Ecto neural progenitor cell (in vitro differentiated cells): ENCODE measurements at places on chromosomes 1 and 21.

DNA sequence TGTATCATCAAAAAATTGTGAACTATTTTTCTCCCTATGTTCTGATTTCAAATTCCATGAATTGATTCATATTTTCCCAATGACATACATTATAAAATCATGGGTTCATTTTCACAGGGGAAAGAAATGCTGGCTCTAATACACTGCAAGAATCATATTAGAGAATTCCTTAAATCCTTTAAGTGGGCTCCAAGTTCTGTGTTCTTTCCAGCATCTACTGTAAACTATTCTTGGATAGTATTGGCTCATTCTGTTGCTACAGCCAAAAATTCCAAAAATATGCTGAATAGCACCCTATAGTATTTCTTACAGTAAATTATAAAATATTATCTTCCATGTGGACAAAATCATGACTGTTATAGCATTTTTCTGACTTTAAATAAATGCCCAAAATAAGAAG is 19.0 kb upstream of the C1orf105 start:
- DNase-seq = no peak

GRCh38 chr1:30061292-30062220 is 661.8 kb downstream of the MATN1 start:
- no peak for DNase-seq

- no peak for DNase-seq
Measured at GRCh38 chr21:39348040-39348354, 891 bp downstream of the HMGN1 start.

DNA sequence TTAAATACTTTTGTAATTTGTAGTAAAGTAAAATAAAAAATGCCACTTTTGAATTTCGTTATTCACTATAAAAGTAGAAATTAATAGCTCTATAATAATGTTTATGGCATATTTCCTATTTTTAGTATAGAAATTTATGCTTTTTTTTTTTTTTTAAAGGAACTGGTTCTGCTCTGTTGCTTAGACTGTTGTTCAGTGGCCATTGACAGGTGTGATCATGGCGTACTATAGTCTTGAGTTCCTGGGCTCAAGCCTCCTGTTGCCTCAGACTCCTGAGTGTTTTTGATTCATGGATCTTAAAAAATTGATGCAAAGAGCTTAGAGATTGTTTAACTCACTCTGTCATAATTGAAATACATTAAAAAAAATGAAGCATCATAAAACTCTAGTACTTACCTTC is 53.6 kb downstream of the RPS6KC1 start:
- no peak for DNase-seq

DNA sequence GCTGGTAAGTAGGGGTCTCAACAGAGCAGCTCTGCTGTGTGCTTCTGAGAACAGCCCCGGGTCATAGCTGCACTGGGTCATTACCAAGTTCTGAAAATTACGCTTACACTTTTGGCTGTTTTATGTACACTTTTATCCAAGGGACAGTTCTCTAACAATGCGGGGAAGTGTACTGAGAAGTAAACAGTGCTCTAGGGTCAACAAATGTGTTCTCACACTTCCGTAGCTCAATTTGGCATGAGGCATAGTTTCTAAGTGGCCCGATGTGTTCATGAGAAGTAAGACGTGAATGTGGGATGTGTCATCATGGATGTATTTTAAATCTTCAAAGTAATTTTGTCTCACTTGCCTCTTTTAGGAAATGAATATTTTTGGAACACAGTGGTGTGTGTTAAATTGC is 10.9 kb upstream of the VAMP3 start:
- DNase-seq = no peak

DNA sequence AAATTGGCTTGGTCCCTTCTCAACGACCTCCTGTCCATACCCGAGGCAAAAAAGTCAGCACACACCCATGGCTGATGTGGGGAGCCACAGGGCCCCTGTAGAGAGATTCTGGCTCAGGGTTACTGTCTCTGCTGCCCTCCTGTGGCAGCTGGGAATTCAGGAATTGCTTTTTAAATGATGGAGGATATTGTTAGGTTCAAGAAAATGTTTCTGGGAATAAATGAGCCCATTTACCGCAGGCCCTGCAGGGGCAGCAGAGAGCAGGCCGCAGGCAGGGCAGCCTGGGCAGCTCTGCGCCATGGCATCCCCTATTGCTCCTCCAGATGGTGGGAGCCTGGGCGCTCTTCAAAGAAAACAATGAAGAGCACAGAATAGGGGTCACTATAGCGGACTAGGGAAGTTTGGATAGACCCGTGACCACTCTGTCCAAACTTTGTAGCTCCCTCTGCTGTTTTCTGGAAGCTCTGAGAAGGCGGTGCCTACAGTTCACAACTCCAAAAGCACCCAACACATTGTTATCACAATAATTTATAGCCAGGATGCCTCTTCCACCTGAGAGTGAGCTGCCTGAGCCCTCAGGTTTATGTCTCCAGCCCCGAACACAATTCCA is 201.1 kb downstream of the BACH1 start:
- peak; percentile 52 for DNase-seq
